Activated CD4-positive, alpha-beta T cell treated with anti-CD3 and anti-CD28 coated beads, Interleukin-2, amount 50 U/mL, for 24 hours (primary cell): ENCODE measurements at places on chromosomes 4 and X.

- DNase-seq: no peak
Measured at GRCh38 chrX:85630901-85631300, 251.4 kb upstream of the POF1B start.

DNA sequence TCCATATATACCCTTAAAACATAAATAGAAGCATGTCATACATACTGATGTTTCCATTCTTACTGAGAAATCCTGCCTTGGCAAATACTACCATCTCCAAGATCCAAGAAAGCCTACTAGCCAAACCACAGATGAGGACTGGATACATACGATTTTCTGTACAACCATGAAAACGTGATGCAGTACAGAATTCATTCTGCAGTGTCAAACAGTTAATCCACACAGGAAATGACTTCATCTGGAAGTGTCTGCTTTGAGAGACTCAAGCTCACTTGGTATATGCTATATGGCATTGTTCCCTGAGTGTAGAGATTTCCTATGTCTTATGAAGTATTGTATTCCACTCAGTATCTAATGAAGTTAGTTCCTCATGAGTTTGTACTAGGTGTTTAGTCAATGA lies 94.3 kb downstream of the CT47B1 start:
- no peak for DNase-seq

- DNase-seq: no peak
Measured at GRCh38 chr4:384311-385010, 46.8 kb downstream of the ZNF141 start.

- DNase-seq: no peak
Measured at GRCh38 chr4:26010304-26010703, 96.3 kb downstream of the SMIM20 start.

DNA sequence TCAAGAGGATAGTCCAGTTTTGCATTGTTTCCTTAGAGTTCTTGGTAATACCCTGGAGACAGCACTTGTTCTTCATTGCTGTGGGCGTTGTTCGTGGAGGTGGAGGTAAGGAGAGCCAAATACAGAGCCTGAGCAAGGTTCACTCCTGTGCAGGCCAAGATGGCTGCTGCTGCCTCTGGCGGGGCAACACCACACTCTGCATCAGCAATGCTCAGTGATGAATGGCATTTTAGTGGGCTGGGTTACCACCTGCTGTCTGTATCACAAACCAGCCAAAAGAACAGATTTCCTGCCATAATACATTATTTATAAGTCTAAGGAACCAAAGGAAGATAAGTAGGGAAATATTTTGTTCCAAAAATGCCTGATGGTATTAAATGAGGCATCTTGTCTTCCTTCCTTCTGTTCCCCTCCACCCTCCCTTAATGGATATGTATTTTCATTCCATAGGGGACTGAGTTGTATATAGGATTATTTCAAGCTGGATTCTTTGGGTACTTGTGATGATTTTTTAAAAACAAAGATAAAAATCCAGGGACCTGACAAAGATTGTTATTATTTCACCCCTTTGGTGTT lies 61.6 kb upstream of the LIMCH1 start:
- no peak for DNase-seq

DNA sequence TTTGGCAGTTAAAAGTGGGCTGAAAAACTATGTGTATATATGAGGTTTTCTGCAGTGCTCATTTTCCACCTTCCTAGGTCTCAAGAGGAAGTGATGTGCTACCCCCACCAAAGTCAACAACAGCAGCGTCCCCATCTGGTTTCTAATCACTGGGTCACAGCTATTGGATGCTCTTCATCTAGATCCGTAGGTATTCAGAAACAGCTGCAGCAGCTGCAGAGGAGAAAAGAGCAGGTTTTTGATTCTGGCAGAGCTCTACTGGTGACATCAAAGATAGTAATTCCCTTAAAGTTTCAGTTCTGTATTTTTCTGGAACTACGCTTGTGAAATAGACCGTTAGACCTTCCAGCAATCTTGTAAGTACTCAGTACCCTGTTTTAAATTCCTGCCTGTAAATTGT lies 5.8 kb upstream of the GUCY2F start:
- DNase-seq: no peak

DNA sequence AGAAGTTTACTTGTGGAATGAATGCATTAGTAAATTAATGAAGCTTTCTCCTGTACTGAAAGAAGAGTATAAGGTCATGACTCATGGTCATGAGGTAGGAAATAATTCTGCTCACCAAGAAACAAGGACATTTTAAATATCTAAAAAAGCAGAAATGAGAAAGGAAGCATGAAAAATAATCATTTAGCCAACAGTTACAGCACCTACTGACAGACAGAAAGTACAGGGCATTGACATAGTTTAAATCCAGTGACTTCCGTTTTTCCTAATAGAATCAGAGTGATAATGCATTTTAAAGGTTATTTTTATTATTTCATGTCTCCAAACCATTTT lies 30.5 kb upstream of the ACSL1 start:
- DNase-seq: no peak

- no peak for DNase-seq
Measured at GRCh38 chrX:110795645-110796406, at the start of gene CHRDL1. CHRDL1 (minus strand) TSS chrX:110795817; CDS start chrX:110792181, 3,636 bp downstream.

DNA sequence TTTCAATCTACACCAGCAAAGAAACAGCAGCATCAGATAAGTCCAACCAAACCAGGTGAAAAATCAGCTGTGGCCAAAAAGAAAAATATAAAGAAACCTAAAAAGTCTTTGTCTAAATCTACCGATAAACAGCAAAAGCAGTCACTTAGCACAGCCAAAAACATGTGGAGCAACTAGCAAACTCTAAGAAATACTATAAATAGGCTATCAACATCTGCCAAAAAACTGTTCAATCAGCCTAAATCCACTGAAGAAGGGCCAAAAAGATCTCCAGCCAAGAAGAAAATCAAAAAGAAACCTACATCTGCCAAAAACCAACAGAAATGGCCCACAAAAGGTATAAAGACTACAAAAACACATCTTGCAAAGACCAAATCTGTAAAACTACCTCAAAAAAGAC lies 36.7 kb upstream of the CABS1 start:
- no peak for DNase-seq

DNA sequence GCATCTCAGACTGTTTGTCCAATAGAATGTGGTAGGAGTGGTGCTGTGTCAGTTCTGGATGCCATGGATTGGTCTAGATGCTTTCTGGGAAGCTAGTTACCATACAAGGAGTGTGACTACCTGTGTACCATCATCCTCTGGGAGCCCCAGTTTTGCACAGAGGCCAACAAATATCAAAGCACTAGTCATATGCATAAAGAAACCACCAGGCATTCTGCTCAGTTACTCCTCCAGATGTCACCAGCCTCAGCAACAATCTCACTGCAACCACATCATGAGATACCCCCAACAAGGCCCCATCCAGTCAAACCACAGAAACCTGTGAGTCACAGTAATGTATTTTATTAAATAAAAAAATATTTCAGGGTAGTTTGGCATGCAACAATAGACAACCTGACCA lies 435.8 kb upstream of the CPEB2 start:
- DNase-seq: no peak

GRCh38 chrX:119230850-119231249 lies 5.2 kb upstream of the PGRMC1 start:
- no peak for DNase-seq

- DNase-seq: no peak
Measured at GRCh38 chr4:72779241-72779640, 210.2 kb upstream of the ADAMTS3 start.

DNA sequence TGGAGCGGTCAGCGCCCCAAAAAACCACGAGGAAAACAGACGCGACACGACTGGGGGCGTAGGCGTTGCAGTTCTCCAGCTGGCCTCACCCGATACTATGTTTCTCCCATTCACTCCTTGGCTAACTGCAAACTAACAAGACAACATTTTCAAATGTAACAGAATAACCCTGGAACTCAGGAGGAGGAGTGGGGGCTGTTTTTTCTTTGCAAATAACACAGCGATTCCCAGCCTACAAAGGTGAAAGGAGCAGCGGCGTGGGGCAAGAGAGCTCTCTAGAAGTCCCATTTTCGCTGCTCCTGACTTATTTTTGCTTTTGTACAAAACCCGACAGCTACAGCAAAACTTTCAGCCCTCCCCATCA lies 1.6 kb downstream of the SOX3 start:
- DNase-seq: no peak
